ENCODE measurements at places on chromosomes 7 and 10.

DNA sequence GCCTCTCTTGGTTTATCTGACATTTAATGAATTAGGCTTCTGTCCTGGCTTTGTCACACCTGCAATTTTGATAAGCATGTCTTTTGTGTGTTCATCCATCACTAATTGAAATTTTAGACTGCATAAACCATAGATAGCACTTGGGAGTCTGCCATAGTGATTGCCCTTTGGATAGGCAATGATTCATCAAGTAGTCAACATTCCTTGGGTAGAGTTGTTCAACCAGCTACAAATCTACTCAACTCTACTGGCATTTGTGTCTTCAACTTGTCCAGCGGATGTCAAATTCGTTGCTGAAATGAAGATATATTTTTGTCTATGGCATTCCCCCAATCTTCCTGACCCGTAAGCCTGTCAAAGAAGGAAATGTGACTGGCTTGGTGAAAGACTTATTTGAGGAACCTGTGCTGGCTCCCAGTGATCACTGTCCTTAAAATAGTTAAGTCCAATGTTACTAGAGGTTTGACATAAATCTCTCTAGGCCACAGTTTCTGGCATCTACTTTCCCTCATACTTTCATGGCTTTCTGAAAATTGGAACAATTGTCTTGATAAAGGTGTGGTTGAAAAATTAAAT is 33.7 kb upstream of the CREB5 start:
- DNase-seq, result no peak

DNA sequence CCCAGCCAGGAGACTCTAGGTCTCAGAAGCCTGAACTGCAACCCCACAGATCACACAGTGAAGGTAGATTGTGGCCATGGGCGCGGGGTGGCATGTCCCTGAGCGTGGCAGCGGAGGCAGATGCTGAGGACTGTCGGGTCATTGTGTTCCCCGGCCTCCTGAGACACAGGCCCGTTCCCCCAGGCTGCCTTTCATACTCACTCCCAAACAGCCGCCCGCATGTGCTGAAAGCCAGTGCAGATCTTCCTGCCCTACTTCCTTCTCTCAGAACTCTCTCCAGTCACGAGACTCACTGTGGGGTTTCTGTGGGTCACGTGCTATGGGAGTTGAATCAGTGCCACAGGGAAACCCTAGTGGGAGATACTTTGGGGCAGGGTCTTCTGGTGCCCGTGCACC is 48.0 kb downstream of the ZNF467 start:
- DNase-seq, result no peak

- no peak for DNase-seq
Measured at GRCh38 chr10:115903207-115903606, 369.8 kb downstream of the GFRA1 start.

DNA sequence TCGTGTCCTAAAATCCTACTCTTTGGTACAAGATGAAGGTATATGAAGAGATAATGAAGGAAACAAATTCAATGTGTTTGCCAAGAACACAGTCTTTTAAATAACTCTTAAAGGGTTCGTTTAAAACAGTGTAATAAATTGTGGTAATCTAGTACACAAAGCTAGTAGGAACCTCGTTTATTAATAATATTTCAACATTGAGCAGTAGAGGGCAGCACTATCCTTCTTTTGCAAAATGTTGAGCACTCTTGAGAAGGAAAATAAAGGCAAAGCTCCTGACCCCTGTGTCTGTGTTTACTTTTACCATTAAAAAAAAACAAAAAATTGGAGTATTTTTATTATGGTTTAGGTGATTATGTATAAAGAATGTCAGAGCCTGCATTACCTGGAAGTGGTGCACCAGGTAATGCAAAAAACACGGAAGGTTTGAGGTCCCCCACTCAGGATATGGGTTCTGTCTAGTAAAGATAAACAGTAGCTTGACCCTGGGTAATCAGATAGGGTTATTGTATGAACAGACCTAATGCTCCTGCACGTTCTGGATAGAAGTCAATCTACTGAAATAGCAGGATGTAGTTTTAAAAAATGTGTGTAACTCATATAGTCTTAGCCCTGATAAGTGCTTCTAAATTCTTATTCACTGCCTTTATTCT is 5.7 kb upstream of the GOT1 start:
- DNase-seq, result no peak

DNA sequence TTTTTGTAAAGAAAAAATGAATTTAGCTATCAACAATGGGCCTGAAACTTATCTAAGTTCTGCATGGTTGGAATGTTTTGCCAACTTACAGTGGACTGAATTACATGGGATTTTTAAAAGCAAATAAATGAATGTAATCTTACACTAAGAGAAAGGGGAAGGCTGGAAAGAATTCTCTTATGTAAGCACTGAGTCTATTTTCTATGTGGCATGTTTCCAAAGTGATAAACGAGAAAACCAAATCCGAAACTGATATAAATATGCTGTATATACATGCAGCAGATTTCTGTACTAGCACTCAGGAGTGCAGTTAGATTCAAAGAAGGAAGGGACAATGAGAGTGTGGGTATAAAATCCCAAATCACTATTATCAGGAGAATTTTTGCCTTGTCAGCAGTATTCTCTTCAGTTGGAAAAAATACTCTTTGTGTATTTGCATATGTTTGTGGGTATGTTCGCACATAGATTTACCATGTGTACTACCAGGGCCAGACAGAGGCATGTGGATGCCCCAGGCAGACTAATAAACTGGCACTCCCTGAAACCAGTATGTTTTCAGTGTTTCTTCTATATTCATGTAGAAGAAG is 334.3 kb upstream of the SEMA3D start:
- no peak for DNase-seq

- peak; percentile 69 for DNase-seq
Measured at GRCh38 chr7:156612930-156613329, 27.6 kb upstream of the RNF32 start.

- DNase-seq, result no peak
Measured at GRCh38 chr7:51289623-51290303, 26.8 kb downstream of the COBL start.

DNA sequence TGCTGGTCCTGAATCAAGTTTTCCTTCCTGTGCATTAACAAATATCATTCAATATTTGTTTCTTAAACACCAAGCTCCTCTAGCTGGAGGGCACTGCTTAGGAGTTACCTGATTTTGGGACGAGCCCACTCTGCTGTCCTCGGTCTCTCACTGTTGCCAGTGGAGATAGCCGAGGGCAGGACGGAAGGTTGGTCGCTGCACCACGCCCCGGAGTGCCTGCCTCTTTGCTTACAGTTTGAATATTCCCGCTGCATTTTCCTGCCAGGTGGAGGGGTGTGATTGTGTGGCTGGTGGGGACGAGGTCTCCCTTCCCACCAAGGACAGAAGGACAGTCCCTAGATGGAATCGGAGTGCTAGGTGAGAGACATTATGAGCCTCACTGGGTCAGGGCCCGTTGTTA is 201.5 kb downstream of the DNAJB6 start:
- DNase-seq, result no peak

Measured in stimulated activated CD8-positive, alpha-beta memory T cell treated with anti-CD3 and anti-CD28 coated beads, Interleukin-2, amount 100 ng/mL, for 48 hours (primary cell).